ENCODE measurements at places on chromosomes 16 and 17.

GRCh38 chr17:35404360-35404759, 27.9 kb downstream of the SLFN12 start:
- no peak overlapping the region for H3K4me3 ChIP-seq
- no peaks in the 10 kb centered on the region for H3K36me3 ChIP-seq
- peaks cover 10% of the 10 kb centered on the region for H3K27me3 ChIP-seq

GRCh38 chr17:40431231-40431602, 12.0 kb upstream of the IGFBP4 start:
- H3K36me3 ChIP-seq = no peaks in the 10 kb centered on the region
- no peaks in the 10 kb centered on the region for H3K27me3 ChIP-seq
- no peaks in the 10 kb centered on the region for H3K4me1 ChIP-seq
- no peak for DNase-seq

- H3K4me1 ChIP-seq = no peaks in the 10 kb centered on the region
- H3K36me3 ChIP-seq = no peaks in the 10 kb centered on the region
- no peak overlapping the region for H3K4me3 ChIP-seq
- DNase-seq = no peak
- no peaks in the 10 kb centered on the region for H3K27me3 ChIP-seq
Observed at GRCh38 chr17:46733837-46734475, 84.5 kb downstream of the WNT3 start.

DNA sequence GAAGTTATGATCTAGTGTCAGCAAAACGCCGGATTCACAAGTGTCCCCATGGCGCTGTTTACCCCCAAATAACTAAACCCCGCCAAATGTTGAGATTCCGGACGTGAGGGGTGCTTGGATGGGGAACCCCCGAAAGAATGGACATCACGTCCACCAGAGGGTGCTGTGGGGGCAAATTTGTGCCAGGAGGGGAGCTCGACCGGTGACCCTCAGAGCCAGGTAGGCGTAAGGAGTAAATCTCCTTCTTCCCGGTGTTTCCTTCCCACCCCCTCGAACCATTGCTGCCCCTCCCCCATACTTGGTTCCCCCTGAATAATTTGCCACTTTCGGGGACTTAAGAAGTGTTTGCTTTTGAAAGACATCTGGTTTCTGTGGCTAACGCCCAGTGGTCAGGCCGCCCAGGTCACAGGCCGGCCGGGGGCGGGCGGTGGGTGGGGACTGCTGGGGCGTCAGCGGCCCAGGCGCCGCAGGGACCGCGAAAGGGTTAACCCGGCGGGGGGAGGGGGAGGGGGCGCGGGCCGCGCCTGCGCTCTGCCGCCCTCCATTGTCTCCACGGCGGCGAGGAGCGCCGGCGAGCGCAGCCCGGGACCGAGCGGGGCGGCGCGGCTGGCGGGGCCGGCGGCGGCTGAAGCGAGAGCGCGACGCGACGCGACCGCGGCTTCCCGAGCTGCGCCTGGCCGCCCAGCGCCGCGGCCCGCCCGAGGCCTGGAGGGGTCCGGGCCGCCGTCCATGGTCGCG, at the start of gene ZNRF1:
Gene ZNRF1 (plus strand): TSS at position 544 of the 738 bp plus-strand sequence. CDS start 648 bp downstream, outside the sequence.
- peak within 1 kb of the TSS; percentile 70 for H3K4me3 ChIP-seq
- peaks cover 32% of the 10 kb centered on the region for H3K4me1 ChIP-seq
- DNase-seq = peak; percentile 70
- no peaks in the 10 kb centered on the region for H3K27me3 ChIP-seq
- no peaks in the 10 kb centered on the region for H3K36me3 ChIP-seq

GRCh38 chr17:19874256-19874655, 6.5 kb upstream of the ULK2 start:
- H3K27ac ChIP-seq = no peak overlapping the region
- no peak overlapping the region for H3K4me3 ChIP-seq
- H3K36me3 ChIP-seq = no peaks in the 10 kb centered on the region
- no peaks in the 10 kb centered on the region for H3K4me1 ChIP-seq

- peaks cover 17% of the 10 kb centered on the region for H3K4me1 ChIP-seq
- no peak for DNase-seq
- no peaks in the 10 kb centered on the region for H3K27me3 ChIP-seq
- peaks cover 41% of the 10 kb centered on the region for H3K36me3 ChIP-seq
- H3K27ac ChIP-seq = peak overlapping the region; percentile 85
Observed at GRCh38 chr16:29804020-29804419, 2.3 kb upstream of the MAZ start.

GRCh38 chr17:19308398-19308797, 54.1 kb downstream of the B9D1 start:
- no peak overlapping the region for H3K27ac ChIP-seq
- no peaks in the 10 kb centered on the region for H3K4me1 ChIP-seq
- no peak overlapping the region for H3K4me3 ChIP-seq
- H3K27me3 ChIP-seq = no peaks in the 10 kb centered on the region
- no peak for DNase-seq

DNA sequence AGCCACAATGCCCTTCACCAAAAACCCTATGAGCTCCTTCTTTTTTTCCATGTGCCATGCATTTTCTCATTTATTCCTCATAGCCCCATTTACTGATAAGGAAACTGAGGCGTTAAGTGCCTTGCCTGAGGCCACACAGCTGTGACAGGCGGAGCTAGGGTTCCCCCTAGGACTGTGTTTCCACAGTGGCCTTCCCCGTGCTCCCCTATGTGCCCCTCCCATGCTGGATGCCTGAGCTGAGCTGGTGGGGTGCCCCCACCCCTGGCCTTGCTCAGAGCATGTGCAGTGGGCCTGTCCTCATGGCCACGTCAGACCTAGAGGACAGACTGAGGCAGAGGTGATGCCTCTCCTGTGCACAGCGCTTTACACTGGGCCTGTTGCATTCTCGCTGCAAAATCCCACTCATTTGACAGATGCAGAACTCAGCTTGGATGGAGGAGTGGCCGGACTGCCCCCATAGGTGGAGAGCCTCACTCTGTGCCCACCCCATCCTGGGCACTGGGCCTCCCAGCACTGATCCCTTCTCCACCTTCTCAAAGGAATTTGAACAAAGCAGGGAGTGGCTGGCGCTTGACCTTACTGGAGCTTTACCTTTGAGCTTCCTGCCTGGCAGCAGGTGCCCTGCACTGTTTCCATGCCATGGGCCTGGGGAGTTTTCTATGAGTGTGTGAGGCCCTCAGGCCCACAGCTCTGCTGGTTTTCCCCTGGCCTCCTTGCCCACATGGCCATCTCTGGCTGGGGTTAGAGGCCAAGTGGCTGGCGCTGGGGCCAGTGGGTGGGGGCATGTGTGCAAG, 2.6 kb downstream of the MAP2K3 start:
- no peaks in the 10 kb centered on the region for H3K27me3 ChIP-seq
- peak overlapping the region; percentile 99 for H3K27ac ChIP-seq
- DNase-seq = peak; percentile 12
- H3K36me3 ChIP-seq = no peaks in the 10 kb centered on the region
- peak overlapping the region; percentile 91 for H3K4me3 ChIP-seq

DNA sequence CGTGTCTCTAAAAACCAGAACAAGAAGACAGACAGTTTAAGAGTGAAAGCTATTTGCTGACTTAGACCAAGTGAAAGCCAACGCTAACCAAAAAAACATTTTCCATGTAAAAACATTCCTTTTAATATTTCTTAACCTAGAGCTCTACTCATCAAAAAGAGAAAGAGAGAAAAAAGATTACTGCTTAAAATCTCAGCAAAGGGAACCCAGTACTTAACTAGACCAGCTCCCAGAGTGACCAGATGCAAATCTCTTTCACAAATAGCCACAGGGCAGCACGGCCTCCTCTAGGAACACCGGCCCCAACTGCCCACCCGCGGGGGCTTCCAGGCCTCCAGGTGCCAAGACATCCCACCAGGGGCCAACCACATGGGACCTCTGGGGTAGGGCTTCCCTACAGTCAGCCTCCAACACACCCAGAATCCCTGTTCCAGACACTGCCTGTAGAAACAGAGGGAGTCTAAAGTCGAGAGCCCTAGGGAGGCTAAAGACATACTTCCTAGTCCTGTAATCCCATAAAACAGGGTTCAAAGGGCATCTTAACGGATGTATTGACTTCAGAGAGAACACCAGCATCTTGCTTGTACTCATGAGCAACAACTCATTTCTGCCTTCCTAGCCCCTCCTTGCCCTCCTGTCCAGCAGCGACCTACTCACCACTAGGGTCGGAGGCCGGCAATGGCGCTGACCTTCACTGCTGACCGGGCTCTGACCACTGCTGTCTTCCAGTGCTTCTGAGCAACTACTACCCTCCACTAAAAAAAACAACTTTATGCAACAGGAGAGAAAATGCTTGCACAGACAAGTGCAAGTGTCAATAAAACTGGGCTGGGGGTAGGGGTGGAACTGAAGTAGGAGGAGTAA, 21.3 kb downstream of the ZCCHC14 start:
- H3K4me1 ChIP-seq = no peaks in the 10 kb centered on the region
- no peak for DNase-seq
- no peak overlapping the region for H3K27ac ChIP-seq
- no peaks in the 10 kb centered on the region for H3K36me3 ChIP-seq

GRCh38 chr17:27218041-27218440, 75.9 kb upstream of the WSB1 start:
- H3K36me3 ChIP-seq = no peaks in the 10 kb centered on the region
- no peak overlapping the region for H3K27ac ChIP-seq
- H3K27me3 ChIP-seq = no peaks in the 10 kb centered on the region
- no peak for DNase-seq
- H3K4me3 ChIP-seq = no peak overlapping the region

DNA sequence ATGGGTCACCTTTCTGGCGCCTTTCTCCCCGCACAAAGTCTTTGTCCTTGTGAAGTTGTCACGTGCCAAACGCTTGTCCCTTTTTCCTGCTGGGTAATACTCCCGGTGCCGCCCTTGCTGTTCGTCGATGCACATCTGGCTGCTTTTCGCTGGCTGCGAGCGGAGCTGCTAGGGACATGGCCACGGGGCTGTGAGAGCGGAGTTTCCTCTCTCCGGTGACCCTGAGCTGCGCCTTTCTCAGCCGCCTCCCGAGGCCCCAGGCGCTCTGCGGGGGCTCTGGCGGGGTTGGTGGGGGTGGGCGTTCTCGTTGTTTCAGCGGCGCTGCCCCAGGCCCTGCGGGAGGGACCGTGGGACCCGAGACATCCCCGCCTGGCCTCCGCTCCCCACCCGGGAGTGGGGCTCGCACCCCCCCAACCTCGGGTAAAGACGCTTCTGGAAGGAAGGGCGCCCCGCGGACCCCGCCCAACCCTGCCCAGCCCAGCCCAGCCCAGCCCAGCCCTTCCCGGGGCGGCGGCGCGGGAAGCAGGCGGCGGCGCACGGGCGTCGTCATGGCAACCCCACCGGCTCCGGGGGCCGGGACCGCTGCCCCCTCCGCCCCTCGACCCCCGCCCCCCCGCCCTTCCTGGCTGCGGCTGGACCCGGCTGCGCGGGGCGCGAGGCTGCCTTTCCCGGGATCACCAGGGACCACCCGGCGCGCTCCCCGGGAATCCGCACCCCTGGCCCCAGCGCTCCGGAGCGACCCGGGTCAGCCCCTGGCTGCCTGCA, 12.3 kb downstream of the CHMP6 start:
- DNase-seq = no peak
- H3K36me3 ChIP-seq = peaks cover 6% of the 10 kb centered on the region
- peaks cover 12% of the 10 kb centered on the region for H3K27me3 ChIP-seq

GRCh38 chr17:72529386-72529785, 408.6 kb downstream of the SOX9 start:
- no peaks in the 10 kb centered on the region for H3K27me3 ChIP-seq
- H3K36me3 ChIP-seq = no peaks in the 10 kb centered on the region

GRCh38 chr16:1471569-1472194, 3.1 kb downstream of the CLCN7 start:
- DNase-seq = no peak
- H3K27me3 ChIP-seq = no peaks in the 10 kb centered on the region
- H3K36me3 ChIP-seq = no peaks in the 10 kb centered on the region

GRCh38 chr17:37488009-37488604, 1.6 kb upstream of the DUSP14 start:
- H3K27me3 ChIP-seq = no peaks in the 10 kb centered on the region
- H3K4me3 ChIP-seq = peak overlapping the region; percentile 63
- H3K4me1 ChIP-seq = peaks cover 36% of the 10 kb centered on the region
- H3K27ac ChIP-seq = peak overlapping the region; percentile 91

DNA sequence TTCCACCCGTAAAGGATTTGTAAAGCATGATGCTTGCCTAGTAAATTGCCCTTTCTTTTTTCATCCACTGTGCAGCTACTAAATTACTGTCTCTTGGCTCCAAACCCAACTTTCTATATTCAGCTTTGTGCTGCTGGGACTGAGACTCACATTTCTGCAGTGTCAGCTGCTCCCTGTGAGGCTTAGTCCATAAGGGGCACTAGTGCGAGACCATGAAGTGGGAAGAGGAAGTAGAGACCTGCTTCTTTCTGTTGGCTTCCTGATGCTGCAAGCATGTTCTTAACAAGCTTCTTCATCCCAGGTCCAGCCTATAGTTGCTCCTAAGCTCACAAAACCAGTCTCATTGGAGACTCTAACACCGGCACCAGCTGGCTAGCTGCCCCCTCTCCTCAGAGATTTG, 74.9 kb upstream of the HS3ST2 start:
- peaks cover 21% of the 10 kb centered on the region for H3K27me3 ChIP-seq
- H3K36me3 ChIP-seq = no peaks in the 10 kb centered on the region
- no peak for DNase-seq
- H3K27ac ChIP-seq = no peak overlapping the region
- H3K4me3 ChIP-seq = no peak overlapping the region

- H3K36me3 ChIP-seq = no peaks in the 10 kb centered on the region
- no peak overlapping the region for H3K27ac ChIP-seq
- no peak for DNase-seq
- H3K4me1 ChIP-seq = no peaks in the 10 kb centered on the region
- H3K27me3 ChIP-seq = no peaks in the 10 kb centered on the region
Observed at GRCh38 chr16:78506367-78507193, 407.1 kb downstream of the WWOX start.

DNA sequence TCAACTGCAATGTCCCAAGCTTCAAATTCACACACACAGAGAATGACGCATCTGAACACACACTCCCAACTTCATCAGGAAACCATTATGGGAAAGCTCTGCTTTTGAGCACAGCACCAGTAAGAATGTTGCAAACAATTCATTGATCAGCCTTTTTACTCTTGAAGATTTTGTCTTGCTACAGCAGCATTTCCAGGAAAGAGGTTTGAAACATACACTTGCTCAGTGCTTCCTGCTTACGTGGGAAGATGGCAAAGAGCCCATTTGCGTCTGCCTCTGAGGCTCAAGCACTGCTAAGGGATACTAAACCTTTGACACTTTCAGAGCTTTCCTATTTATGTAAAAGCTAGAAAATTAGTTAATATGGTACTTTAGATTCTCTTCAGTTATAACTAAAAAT, 77.2 kb upstream of the MON1B start:
- no peak overlapping the region for H3K27ac ChIP-seq
- H3K4me3 ChIP-seq = no peak overlapping the region

DNA sequence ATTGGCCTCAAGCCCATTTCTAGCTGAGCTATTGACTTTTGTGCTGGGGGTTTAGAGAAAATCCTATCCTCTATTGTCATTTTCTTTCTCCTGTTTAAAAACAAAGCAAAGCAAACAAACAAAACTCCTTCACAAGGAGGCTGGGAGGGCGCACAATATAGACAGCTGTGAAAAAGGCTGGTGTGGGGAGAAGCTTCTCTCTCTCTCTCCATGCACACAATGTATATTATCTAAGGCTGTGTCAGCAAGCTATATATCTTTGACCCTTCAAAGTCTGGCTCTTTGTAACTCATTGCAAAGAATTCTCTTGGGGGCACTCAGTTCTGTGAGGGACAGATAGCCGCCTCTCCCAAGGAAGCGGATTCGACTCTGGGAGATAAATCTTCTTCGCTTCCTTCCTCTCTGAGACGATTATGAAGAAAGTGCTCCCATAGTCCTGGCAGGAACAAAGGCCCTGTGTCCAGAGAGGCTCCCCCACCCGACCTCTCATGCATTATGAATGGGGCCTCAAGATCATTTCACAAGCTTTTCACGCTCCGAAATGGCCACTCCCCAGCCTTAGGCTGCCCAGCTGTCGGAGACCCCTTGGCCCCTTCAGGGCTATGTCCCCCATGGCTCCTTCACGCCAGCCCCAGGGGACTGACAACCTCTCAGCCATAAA, 33.2 kb upstream of the MEAK7 start:
- no peaks in the 10 kb centered on the region for H3K36me3 ChIP-seq
- no peak overlapping the region for H3K4me3 ChIP-seq
- 0 out of 2 replicates have a peak, but pooled peaks cover 4% of the 10 kb centered on the region for H3K27me3 ChIP-seq
- no peak for DNase-seq
- H3K4me1 ChIP-seq = peaks cover 8% of the 10 kb centered on the region
- no peak overlapping the region for H3K27ac ChIP-seq

Data from HCT116 (cell line).